ENCODE measurements at places on chromosomes 12 and 14. TPM values are rescaled to one million over a fixed set of nuclear protein-coding genes. Genes with fewer than 3 reads are reported as not detected.

Gene PRR4
- 5.5 TPM for polyA plus RNA-seq

Gene NAV3
- polyA plus RNA-seq = 0.31 TPM

Gene FOXG1
- polyA plus RNA-seq = not detected

Gene CLEC12A
- polyA plus RNA-seq = 6.6 TPM

Gene KCNC2
- polyA plus RNA-seq = not detected

Gene AQP6
- polyA plus RNA-seq = 0.06 TPM

Gene GNB3
- polyA plus RNA-seq = 1.7 TPM

Gene ACRBP
- 1.6 TPM for polyA plus RNA-seq

Gene DLGAP5
- polyA plus RNA-seq = 0.10 TPM

Gene PDZRN4
- polyA plus RNA-seq = 1.2 TPM

Gene ERBB3
- polyA plus RNA-seq = 4.5 TPM

Gene CLMN
- 11.0 TPM for polyA plus RNA-seq
